ENCODE measurements at places on chromosomes 1 and 21. TPM values are rescaled to one million over a fixed set of nuclear protein-coding genes. Genes with fewer than 3 reads are reported as not detected.
A peak's percentile ranks its signal among the peaks of the same experiment; 100 is the strongest.

DNA sequence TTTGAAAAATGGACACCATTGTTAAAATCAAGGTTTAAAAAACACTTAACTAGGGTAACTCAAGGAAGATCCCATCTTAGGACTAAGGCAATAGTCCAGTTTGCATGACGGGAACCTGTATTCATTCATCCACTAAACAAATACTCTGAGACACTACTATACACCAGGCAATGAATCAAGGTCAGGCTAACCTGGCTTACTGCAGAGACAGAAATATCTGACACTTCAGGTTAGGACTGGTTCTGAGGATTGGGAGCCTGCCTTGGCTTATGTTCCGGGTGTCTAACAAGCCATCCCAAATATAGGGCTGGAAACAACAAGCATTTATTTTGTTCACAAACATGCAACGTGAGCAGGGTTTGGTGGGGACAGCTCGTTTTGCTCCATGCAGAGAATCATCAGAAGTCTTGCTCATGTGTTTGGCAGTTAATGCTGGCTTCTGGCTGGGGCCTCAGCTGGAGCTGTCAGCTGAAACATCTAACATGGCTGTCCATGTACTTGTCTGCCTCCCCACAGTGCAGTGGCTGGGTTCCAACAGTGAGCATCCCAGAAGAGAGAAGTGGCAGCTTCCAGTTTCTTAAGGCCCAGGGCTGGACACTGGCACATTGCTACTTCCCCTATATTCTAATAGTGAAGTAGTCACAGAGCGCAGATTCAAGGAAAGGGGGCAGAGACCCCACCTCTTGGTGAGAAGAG is 37.0 kb upstream of the CAMK1G start:
- DNase-seq: no peak

DNA sequence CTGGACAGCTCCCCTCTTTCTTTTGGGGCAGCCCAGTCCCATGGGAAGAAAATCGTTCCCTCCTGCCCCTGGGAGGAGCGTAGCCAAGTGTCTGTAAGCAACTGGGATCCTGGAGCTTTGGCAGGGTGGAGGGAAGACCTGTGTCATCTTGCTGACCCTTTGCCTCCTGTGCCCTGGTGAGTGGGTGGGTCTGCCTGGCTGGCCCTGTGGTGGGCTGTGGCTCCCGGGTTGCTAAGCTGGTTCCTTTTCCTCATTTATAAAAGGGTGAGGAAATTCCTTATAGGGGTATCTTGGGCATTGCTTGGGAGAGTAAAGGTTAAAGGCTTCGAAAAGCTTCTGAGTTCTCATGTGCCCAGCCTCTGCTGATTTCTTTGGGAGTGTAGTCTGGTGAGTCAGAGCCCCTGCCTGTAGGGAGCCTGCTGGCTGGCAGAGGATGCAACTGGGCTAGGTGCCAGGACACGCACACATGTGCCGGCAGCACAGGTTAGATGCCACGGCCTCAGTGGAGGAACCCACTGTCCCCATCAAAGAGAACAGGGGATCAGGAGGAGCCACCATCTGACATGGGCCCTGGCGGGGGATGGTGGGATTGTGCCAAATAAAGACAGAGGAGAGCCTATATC is 85.2 kb downstream of the ARHGEF10L start:
- DNase-seq: peak; percentile 42

DNA sequence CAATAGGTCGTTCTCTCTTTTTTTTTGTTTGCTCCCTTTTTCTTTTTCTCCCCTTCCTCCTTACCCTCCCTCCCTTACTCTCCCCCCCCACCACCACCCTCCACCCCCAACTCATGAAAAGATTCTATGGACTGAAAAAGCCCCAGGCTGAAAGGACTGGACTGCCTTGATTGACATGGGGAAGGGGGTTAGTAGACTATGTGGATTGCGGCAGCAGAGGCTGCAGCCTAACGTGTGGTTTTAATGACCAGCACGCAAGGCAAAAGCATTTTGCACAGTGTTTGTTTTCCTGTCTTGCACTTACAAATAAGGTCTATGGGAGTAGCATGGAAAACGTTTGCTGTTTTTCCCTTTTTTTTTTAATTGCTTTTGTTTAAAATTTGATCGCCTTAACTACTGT is 5.5 kb downstream of the ZBTB18 start:
- DNase-seq: no peak

- DNase-seq: no peak
Observed at GRCh38 chr21:44718571-44718970, 7.2 kb upstream of the TSPEAR start.

GRCh38 chr1:71193153-71193552 is 112.3 kb upstream of the ZRANB2 start:
- no peak for DNase-seq

DNA sequence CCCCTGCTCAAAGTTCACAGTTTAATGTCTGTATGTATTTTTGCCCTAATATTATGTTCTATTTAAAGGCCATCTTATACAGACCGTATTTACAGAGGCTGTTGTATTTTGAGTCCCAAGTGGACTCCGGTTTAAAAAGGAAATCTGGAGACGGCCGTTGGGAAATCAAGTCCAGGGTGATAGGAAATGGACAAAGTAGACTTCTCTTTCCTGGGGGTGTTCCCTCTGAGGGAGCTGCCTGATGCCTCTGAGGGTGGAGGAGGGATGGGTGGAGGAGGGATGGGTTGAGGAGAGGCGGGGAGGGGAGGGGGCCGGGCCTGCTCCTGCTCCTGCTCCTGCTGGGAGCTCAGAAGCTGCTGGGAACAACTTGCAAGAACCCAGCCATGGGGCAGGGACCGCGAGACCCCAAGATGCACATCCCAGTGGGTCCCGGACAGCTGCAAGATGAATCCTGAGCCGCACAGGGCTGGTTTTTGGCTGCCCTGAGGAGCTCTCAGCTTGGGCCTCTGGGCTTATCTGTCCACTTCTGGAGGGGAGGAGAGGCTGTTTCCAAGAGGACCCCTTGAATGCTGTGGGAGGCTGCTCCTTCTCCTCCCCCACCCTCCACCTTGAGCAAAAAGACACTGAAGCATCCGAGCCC is 12.0 kb upstream of the ACTL8 start:
- no peak for DNase-seq

GRCh38 chr1:231190456-231190855 is 28.6 kb downstream of the TRIM67 start:
- no peak for DNase-seq

DNA sequence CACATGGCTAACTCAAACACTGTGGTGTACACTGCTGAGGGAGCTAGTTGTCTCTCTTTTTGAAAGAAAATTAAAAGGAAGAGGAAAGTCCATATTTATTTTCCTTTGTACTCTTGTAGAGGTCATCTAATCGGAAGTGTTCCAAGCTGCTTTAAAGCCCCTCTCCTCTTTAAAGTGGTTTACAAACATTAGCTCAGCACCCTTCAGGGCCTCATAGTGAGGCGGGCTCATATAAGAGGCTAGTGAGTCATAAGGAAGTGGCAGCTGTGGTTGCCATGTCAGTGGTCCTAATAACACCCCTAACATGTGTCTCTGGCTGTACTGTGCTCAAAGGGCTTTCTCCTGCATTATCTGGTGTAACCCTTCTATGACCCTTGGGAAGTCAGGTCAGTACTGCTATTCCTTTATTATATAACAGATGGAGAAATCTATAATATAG is 104.4 kb upstream of the SERBP1 start:
- DNase-seq: no peak

DNA sequence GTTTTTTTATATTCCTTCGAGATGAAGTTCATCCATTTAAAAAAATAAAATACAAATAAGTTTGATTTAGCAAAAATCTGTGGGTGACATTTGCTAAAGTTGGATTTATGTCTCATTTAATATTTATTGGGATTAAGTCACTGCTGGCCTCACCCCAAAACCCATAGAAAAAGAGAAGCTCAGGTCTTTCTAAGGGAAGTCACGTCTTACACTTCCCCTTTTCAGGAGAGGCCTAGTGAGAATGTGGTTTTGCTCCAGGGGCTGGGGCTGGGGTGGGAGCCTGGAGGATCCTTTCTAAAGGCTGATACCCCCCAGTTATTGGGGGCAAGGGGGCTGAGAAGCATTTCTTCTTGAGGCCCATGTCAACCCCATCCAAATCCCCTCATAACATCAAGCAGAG is 300.3 kb downstream of the DSCAM start:
- DNase-seq: no peak

DNA sequence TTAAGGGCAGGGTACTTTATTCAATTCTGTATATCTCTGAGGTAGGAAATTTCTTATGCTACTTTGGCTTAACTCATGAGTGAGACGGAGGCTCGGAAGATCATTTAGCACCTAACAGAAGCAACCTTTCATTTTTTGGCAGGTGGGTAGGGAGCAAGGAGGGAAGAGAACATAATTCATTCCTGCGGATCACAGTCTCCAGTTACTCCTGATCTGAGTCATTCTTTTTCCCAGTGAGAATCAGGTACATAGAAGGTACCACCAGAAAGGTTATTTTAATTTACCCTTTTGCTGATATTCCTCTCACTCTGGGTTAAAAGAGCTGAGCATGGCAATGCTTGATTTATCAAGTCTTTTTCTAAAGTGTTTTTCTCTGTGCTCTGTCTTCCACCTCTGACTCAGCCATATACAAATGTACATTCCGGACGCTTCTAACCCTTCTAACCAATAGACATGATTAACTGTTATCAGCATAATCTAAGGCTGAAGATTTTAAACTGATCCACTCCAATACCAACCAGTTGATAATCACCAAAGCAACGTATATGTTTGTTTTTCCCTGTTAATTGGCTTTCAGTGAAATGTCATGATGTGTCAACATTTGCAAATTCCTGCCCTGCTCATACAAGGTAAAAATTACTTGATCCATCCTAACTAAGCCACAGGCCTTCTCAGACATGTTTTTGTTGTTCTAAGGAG is 271.7 kb downstream of the DUSP10 start:
- peak; percentile 77 for DNase-seq

- peak; percentile 5 for DNase-seq
Observed at GRCh38 chr21:29376556-29376955, 77.8 kb downstream of the BACH1 start.

GRCh38 chr1:36529769-36530260 is 47.1 kb upstream of the CSF3R start:
- DNase-seq: no peak

- no peak for DNase-seq
Observed at GRCh38 chr1:12620488-12620865, 2.5 kb upstream of the DHRS3 start.

DNA sequence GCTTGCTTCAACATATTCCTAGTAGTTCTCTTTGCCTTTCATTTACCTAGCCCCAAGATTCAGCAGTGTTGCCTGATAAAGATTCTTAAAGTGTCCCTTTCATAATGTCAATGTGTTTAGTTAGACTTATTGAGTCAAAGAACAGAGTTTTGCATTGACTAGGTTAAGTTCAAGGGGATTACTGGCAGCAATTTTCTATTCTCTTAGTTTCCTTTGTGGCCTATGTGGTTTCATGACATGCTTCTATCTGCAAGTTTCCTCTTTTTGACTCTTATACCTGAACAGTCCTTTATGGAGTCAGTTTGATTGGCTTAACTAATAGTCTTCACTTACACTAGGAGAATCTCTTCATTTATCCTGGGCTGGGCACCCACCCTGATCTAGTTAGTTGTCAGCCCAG is 151.3 kb downstream of the ADGRL4 start:
- no peak for DNase-seq

- no peak for DNase-seq
Observed at GRCh38 chr1:206666954-206667665, 17.6 kb upstream of the MAPKAPK2 start.

DNA sequence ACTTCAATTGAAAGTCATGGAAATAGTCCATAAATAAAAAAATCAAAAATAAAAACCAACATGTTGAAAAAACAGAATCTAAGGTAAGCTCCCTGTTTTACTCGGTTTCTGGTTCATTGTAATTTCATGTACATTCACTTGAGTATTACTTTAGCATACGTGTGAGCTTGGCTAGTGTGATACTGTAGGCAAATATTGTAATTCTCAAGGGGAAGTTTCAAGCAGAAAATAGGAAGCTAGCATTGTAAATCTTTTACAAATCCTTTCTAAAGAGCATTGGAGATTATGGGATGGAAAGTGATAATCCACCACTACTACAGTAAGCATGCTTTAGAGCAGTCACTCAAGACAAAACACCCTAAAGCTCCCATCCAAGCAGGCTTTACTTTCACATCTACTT is 3.3 kb upstream of the LPAR3 start:
- no peak for DNase-seq

DNA sequence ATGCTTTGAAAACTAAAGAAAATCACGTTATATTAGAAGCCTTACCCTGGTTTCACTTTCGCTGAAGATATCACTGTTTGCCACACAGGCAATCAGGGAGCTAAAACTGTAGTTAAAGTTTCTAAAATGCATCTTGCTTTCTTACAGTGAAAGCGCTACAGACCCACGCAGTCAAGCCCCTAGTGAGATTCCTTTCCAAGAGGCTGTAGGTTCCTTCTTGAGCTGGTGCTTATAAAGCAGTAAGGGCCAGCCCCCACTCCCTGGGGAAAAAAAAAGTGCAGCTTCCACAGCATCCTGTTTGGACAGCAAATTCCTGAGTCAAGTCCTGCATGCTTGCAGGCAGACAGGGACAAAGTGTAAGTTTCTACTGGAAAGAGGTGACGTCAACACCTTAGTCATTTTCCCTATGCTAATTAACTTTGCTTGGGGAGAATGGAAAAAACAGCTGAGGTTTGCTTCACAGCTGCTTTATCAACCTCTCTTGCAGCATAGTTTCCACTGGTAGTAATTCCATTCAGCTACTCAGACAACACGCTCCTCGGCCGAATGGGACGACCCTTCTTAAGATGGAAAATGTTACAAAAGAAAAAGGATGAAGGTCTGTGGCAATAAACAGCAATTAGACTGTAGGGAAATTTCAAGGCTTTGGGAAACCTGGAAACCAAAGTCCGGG is 14.7 kb upstream of the KCNE1 start:
- peak; percentile 71 for DNase-seq

- DNase-seq: no peak
Observed at GRCh38 chr1:175186433-175187160, 6.0 kb downstream of the KIAA0040 start.

GRCh38 chr1:187146388-187146787 is 317.6 kb downstream of the PLA2G4A start:
- DNase-seq: no peak

- DNase-seq: no peak
Observed at GRCh38 chr1:221575605-221576004, 166.3 kb downstream of the DUSP10 start.

- peak; percentile 62 for DNase-seq
Observed at GRCh38 chr1:20538760-20539551, 13.4 kb upstream of the FAM43B start.

GRCh38 chr1:168373869-168374268 is 93.2 kb downstream of the TBX19 start:
- no peak for DNase-seq

GRCh38 chr1:236948381-236948780 is 55.9 kb downstream of the MT1HL1 start:
- DNase-seq: no peak

KLHDC9 gene
- total RNA-seq: 5.6 TPM

HFM1 gene
- not detected for total RNA-seq

WRAP73 gene
- 23.8 TPM for total RNA-seq

TNFRSF14 gene
- total RNA-seq: 13.8 TPM

FMO2 gene
- not detected for total RNA-seq

KIF14 gene
- total RNA-seq: 30.0 TPM

HSD3B2 gene
- not detected for total RNA-seq

RORC gene
- total RNA-seq: 0.70 TPM

AADACL4 gene
- total RNA-seq: not detected

GPR61 gene
- not detected for total RNA-seq

F5 gene
- total RNA-seq: not detected

S100A3 gene
- total RNA-seq: 1.5 TPM
